ENCODE measurements at places on chromosomes 2 and 18.

DNA sequence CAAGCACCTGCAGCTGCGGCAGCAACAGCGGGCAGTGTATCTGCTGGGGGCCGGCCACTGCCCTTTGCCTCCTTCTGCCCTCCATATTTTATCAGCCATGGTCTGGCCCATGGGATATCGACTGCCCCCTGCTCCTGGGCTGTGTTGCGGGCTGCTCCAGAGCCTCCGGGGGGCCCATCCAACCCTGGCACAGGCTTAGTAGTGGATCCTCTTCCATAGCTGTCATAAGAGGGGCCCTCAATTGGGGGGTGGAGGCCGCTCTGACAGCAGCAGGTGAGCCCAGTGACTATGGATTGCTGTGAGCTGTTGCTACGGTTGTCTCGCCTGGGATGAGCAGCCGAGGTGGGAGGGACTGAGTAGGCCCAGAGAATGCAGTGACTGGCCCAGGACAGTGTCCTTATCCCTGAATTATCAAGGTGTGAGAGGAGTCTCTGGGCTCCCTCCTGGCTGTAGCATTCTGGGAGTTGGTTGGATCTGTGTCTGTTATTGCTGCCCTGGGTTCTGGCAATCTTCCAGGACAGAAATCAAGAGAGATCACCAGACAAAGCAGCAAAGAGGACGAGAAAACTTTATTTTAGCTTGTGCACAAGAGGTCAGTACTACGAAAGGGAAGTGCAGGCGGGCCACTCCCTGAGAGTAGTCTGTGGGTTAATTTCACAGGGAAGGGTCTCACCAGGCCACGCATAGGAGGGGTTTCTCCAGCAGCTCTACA lies 145.1 kb downstream of the ASB1 start:
- DNase-seq, result no peak

DNA sequence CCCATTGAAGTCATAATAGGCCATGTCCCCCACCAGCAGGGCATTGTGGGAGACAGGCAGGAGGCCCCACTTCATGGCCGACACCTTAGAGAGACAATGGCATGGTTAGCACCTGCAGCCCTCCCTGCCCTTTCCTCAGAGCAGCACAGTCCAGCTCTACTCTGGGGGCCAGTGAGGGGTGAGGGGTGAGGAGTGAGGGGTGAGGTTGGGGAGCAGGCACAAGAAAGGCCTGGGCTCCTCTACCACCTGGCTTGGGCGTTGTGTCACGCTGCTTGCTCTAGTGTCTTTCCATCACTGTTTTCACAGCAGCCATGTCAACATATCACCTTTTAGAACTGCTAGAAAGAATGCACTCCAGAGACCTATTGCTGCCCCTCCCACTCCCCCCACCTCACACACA lies 77.2 kb downstream of the ADD2 start:
- DNase-seq, result no peak

DNA sequence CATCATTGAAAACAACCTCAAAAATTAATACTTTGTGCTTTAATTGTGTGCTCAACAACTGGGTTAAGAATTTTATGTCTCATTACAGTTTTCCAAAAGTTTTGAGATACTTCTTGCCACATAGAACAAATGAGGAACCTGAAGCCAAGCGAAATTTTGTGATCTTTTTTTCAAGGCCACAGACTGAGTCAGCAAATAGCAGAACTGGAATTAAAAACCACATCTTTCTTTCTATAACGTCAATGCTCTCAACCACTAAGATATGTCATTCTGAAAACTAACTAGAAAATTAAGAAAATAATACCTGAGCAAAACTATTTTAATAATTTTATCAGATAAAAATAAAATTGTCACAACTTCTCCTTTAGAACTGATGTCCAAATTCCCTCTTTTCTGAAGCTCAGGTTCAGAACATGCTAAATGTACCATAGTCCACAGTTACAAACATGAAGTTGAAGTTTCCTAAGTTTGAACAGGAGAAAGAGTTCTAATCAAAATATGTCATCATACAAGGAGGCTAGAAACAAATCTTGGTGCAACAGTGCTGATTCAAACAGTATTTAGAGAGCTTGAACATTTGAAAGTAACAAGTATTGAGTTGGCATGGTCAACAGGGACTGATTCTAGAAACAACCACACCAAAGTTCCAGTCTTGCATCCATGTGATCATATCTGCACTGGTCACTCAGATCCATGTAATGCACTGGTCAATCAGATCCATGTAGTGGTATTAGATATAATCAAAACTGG lies 27.6 kb upstream of the CALCRL start:
- no peak for DNase-seq

- DNase-seq, result no peak
These were observed 37.2 kb upstream of the GORASP2 start for GRCh38 chr2:170891893-170892292.

DNA sequence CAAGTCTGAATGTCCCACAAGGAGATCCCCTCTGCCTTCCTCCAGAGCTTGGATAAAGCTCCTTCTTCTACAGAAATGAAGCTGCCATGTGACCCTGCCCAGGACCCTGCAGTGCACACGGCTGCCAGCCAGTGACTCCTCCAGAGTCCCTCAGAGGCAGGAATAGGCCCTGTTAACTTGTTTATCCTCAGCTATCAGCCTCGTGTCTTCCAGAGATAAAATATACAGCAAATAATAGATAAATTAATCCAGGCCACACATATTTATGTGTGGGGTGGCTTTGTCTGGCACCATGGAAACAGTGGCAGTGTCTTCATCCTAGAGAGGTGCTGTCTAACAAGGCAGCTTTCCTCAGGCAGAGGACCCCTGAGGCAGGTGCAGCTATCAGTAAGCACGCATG lies 66.7 kb downstream of the TMEM18 start:
- no peak for DNase-seq
